ENCODE measurements at places on chromosomes 13 and 19.

DNA sequence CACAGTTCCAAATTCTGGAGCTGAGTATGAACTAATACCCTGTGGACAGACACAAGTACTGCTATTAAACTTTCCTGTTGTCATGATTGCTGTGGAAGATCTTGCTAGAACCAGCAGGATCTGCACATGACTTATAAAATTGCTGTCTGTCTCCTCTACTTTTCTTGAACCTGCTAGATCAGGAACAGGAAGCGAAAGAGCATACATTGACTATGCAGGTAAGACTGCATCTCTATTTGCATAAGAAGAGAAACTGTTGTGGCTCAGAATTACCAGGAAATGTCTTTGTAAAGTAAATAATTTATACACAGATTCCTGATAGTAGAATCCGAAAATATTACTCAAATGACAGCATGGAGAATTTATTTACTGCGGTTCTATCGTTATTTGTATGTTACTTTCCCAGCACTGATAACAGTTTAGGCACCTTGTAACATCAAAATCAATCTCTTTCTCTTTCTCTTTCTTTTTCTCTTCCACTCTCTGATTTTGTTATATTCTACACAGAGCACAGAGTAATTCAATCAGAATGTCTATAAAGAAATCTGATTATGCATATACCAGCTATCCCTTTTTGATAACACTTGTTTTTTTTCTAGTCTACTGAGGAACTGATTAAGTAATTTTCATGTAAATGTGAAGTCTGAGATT, 226.5 kb downstream of the MYO16 start:
- no peak for DNase-seq

DNA sequence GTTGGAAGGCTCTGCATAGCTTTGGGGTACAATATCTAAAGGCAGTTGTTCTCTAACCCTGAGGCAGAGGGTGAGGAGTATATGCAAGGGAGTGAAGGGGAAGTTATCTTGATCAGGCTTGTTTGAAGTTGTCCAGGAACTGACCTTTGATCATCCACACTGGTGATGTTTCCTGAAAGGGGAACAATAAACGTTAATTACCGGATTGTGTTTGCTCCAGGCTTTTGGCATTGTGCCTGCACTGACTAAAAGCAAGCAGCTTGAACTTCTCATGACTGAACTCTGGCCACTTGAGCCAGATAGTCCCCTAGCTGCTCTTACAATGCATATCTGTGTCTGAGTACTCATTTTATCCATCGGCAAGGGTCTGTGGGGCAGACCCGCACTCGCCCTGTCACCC, 27.0 kb upstream of the ZNF726 start:
- DNase-seq, result no peak

DNA sequence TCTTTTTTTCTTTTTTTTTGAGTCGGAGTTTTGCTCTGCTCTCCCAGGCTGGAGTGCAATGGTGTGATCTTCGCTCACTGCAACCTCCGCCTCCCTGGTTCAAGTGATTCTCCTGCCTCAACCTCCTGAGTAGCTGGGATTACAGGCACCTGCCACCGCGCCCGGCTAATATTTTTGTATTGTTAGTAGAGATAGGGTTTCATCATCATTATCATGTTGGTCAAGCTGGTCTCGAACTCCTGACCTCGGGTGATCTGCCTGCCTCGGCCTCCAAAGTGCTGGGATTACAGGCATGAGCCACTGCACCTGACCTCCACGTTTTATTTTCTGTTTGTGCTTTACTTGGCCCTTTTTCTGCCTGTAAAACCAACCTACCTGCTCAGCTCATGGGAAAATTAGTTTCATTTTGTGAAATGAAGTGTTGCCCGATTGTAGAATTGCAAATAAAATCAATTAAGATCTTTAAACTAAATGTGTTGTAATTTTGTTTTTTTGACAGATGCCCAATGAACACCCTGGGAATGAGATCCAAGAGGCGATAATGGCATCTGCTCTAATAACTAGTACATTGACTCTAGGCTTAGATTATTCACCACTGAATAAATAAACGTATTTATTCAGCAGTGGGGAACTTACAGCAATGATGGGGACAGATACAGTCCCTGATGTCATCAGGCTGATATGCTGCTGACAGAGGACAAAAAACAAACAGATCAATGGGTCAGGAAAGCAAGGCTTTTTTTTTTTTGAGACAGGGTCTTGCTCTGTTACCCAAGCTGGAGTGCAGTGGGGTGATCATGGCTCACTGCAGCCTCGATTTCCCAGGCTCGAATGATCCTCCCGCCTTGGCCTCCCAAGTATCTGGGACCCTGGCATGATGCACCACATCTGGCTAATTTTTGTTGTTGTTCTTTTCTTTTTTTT, 2.2 kb upstream of the RAB11B start:
- DNase-seq, result no peak

GRCh38 chr13:81987159-81987558, 1646.2 kb upstream of the SPRY2 start:
- DNase-seq, result no peak

DNA sequence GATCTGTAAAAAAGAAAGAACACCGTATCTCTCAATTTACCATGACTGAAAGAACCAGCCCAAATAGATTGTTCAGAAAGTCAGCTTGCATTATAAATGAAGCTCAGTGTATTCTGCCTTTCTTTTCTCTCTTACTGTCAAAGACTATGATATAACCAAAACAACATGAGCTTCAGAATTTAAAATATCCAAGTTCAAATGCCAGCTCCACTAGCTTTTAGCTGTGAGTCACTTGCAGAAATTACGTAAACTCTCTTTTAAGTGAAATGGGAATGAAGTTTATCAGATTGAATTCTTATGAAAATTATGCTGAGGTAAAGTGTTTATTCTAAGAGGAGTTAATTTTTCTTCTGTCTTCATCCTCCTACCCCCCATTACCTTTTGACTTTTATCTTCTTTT, 20.0 kb upstream of the POSTN start:
- DNase-seq, result no peak

GRCh38 chr19:19645233-19645870, 1.9 kb upstream of the GMIP start:
- DNase-seq, result no peak

DNA sequence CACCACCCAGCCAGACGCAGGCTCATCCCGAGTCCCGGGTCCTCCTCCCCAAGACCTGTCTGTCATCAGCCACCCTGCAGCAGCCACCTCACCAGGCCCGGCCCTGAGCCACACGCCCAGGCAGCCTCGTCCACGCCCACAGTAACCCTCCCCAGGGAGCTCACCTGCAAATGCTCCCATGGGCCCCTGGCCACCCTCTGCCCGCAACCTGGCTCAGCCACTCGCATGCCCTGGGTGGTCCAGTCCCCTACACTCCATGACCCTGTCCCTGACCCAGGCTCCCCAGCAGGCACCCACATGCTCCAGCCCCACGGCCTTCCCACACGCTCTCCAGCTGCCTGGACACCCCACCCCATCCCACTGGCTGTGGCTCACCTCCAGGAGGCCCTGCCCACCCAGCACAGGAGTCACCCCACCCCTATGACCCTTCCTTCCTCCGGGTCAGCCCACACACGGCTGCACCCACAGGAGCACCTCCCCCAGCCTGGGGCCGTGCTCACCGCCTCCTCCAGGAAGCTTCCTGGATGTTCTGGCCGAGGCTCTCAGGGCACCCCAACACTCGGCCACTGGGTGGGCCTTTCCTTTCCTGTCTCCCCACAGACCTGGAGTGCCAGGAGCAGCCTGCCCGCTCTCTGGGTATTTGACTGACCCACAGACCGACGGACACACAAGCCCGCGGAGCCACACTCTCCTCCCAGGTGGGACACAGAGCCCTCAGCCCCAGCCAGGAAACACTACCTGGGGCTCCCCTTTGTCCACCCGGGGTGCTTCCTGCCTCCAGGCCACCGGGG, 3.6 kb downstream of the TMEM259 start:
- no peak for DNase-seq

DNA sequence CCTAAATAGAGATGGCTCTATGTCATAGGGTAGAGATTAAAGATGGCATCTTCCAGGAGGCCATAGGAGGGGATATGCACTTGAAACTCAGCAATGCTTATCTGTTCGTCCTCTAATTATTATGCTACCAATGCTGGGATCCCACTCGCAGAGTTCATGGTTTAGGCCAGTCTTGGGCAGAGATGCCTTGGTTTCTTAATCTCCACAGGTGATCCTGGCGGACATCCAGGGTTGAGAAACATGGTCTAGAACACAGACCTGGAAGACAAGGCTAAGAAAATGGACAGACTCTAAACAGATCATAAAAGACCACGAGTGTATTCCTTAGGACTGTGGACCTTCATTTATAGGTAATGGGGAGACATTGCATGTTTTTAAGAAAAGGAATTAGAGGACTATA, 70.0 kb upstream of the IRS2 start:
- DNase-seq, result no peak

DNA sequence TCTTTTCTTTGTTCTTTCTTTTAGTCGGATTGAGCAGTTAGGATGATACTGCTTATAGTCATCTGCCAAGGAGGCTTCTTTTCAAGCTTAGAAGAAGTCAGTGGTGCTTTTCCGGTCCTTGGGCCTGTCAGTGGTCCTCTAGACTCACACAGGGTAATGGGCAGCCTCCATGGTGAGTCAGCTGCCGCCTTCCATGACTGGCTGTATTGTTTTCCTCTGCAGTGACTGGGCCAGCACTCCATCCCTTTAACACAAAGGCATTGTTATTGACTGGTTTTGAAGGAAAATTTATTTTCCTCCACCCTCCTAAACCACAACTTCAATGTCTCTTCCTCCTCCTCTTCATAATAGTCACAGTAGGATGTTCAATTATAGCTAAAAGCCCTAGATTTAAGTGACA, 47.1 kb upstream of the CNMD start:
- DNase-seq, result no peak

- no peak for DNase-seq
These were observed 85.3 kb downstream of the FLT1 start for GRCh38 chr13:28409648-28410047.

DNA sequence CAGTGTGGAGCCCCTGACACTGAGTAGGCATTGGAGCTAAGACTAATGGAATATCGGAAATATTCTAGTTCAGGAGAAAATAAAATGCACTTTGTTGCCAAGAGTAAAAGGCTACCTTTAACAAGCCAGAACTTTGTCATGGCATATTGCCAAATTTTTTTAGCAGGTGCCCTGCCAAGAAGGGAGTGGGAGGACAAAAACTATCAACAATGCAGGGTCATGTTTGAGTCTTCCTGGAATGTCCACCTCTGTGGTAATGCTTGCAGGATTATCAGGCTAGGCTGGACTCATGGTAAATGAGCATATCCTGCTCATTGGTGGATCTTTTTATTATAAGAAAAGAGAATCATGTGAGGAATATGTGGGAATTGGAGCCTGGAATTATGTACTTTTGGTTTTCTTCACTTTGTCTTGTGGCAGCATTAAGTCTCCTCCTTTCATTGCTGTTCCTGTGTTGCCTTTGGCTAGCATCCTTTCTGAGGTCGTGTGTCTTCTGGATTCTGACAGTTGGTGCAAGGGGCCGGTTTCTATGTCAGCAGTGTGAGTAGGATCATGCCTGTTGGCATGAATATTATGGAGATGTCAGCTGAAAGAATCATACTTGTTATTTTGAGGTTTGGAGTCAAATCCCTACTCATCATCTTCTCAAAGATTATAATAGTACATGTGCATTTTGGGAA, 122.9 kb upstream of the SPRY2 start:
- no peak for DNase-seq

- DNase-seq, result no peak
These were observed 19.8 kb upstream of the SLC35E1 start for GRCh38 chr19:16591803-16592556.

GRCh38 chr13:113861433-113862030, 2.3 kb downstream of the GAS6 start:
- DNase-seq, result no peak

GRCh38 chr19:43928820-43929219, 6.3 kb downstream of the ZNF45 start:
- no peak for DNase-seq

DNA sequence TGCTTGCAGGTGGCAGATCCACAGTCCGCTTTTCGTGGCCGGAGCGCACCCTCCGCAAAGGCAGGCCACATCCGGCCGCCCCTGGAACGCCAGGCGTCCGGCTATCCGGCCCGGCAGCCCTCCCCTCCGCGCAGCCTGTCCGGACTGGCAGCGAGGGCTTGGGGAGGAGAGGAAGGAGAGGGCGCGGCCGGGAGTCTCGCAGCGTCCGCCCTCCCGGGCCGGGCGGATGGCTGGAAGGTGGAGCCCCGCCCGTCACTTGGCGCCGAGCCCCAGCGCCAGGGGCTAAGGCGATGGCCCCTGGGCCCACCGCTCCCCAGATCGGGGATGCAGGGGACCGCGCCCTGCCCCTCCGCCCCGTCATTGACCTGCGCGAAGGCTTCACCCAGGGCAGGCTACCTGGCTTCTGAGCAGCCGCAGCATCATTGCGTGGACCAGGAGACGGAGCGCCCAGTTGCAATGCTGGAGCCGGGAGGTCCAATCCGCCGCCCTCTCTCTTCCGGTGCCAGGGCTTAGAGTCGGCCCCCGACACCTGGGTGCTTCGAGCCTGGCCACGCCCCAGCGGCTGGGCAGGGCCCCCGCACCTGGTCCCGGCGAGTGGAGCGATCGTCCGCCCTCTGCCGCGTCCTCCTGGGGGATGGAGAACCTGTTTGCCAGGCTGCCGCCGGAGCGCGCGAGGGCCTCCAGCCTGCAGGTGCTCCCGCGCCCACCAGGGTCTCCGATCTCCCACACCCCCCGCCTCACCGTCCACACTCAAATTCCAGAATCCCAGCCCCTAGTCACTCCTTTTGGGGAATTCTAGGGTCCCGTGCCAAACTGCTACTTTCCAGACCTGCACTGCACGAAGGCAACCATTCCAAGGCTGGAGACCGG, at the start of gene FUT1:
FUT1 (minus strand) TSS at position 146 of the 870 bp plus-strand sequence. CDS start 1,360 bp downstream, outside the sequence.
- DNase-seq, result no peak

Data from activated CD4-positive, alpha-beta T cell treated with anti-CD3 and anti-CD28 coated beads for 1 hour (primary cell).